Spleen (tissue), 13 donors: ENCODE measurements at places on chromosomes 1 and 21. TPM values are rescaled to one million over a fixed set of nuclear protein-coding genes. Genes with fewer than 3 reads are reported as not detected.

FCRL5 gene
- total RNA-seq, result 82.9 TPM

RIPPLY3 gene
- not detected for total RNA-seq

PRRC2C gene
- total RNA-seq, result 142 TPM

GJB3 gene
- total RNA-seq, result not detected

ELAPOR1 gene
- total RNA-seq, result 2.7 TPM

LCE2A gene
- not detected for total RNA-seq

IL19 gene
- not detected for total RNA-seq

GRCh38 chr1:234230414-234230862 is 142.8 kb upstream of the COA6 start:
- DNase-seq, result no peak

DNA sequence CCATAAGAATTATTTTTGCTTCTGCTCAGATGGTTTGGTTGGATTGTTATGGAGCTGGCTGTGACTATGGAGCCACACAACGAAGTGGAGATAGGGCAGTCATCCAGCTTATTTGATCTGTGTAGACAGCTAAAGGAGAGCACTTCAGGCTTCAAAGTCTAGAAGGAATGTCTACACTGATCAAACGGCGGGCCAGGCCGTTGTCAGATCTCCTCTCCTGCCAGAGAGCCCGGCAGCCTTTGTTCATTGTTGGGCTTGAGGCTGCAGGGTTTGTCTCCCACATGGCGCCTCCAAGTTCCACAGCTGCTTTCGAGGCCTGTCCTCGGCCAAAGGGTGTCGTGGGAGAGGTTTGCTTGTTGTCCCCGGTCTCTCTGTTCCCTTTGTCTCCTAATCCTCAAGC is 2.8 kb upstream of the STMN1 start:
- DNase-seq, result no peak

DNA sequence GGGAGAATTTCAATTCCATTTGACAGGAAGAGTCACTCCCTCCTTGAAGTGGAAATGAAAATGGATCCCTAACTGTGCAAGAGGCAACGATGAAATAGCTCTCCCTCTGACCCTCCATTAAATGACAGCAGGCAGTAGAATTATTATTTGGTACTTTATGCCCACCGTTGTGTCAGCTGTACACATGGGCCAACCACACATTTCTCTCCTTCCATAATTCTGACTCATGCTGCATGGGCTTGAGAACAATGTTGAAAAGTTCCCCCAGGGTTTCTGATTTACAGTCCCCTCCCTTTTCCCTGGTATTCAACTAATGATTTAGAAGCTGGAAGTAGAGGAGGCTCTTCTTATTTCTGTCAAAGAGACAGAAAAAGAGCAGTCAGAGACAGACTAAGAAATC is 103.5 kb downstream of the RGS7 start:
- no peak for DNase-seq

DNA sequence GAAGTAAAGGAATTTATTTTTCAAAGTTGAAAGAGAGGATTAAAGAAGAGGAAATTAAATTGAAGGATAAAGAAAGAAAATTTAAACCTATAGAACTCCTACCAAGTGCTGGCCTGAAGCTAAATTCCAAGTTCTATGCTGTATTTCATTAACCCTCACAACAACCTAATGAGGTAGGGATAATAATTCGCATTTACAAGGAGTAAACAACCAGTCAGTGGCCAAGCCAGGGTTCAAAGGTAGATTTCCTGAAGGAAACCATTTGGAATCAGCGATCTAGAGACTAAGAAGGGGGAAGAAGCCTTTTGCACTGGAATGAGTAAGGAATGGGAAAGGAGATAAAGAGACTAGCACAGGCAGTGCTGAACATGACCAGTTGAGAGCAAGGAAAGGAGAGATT is 265.8 kb upstream of the ST6GALNAC5 start:
- no peak for DNase-seq

- no peak for DNase-seq
Observed at GRCh38 chr1:91716339-91716738, 169.6 kb downstream of the TGFBR3 start.

- no peak for DNase-seq
Observed at GRCh38 chr1:39381839-39382238, 109.6 kb upstream of the BMP8A start.

- DNase-seq, result no peak
Observed at GRCh38 chr1:87024936-87025540, 110.6 kb downstream of the HS2ST1 start.
